ENCODE measurements at places on chromosomes 5 and 9.

DNA sequence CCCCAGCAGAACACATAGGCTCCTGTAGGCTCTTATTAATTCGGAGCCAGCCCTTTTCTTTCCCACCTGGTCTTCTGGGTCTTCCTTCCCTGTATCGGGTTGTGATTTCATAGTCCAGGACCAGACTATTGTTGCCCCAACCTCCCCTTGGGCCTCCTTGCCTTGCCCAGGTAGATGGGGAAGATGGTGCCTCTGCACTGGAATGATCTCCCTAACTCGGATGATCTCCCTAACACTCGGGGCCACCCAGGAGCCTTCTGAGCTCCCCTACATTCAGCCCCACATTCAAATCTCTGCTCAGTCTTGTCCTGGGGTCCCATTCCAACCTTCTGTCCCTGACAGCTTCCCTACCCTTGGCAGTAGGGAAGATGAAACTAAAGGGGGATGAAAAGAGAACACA lies 2.7 kb upstream of the IRF1 start:
- DNase-seq, result no peak

GRCh38 chr5:72036951-72037350 lies 70.3 kb upstream of the MAP1B start:
- DNase-seq, result no peak

DNA sequence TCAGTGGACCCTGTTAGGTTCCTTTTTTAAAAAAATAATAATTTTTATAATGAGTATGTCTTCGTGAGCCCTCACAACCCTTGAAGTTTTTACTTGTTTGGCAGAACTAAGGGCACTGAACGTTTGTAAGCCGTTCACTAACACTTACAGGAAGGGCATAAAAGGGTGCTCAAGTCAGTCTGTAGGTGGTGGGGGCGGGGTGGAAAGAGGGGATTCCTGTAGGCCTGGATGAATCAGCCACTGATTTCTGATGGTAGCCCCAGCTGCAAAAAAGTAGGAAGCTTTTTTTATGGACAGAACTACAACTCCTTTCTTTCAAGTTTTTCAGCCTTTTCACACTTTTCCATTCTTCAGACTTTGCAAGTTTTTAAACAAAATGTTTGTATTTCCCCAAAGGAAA lies 35.8 kb downstream of the PIK3R1 start:
- DNase-seq, result no peak

DNA sequence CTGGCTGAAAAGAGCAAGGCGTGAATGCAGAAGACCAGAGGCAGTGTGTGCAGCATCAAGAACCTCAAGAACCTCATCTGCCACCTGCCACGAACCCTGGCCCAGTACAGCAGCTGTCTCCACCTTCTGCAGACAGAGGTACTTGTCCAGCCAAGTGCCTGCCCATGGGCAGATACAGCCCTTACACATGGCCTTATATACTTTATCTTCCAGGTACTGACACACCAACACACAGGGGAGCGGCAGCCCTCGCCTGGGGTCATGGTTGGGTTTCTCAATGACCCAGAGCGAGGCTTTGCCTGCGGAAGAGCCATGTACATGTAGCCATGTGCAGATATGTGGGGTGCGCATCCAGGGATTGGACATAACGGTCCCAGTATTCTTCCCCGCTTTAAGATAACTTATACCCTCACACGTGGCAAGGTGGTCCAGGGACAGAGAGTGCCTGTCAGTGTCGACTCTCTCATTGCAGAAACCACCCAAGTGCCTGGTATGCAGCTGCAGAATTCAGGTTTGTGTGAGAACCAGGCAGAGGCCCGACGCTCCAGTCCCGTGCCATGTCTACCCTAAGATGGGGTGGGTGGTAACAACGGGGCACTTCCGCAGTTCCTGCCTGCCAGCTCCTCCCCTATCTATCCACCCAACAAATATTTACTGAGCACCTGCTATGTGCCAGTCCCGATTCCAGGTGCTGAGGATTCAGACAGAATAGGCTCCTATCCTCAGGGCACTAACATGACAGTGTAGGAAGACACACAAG lies 206.9 kb downstream of the FSTL4 start:
- no peak for DNase-seq

GRCh38 chr9:15433191-15433590 lies 10.5 kb downstream of the SNAPC3 start:
- no peak for DNase-seq
